Activated naive CD8-positive, alpha-beta T cell treated with anti-CD3 and anti-CD28 coated beads, Interleukin-2, amount 50 U/mL, for 16 hours (primary cell): ENCODE measurements at places on chromosomes 4 and X.

DNA sequence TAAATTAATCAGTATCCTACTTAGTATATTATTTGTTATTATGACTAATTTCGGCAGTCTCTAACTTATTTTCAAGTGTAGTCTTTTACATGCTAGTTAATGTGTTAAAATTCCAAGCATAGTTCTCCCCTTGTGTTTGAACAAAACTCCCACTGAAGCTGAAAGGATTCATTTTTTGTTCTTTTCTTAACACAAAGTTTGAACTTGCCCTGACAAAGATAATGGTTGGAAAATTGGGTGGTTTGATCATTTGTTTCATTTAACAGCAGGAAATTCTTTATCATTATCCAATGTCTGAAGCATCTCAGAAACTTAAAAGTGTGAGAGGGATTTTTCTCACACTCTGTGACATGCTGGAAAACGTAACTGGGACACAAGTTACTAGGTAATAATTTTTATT, 36.0 kb downstream of the INTU start:
- no peak for DNase-seq

GRCh38 chr4:41146196-41146595, 68.1 kb downstream of the APBB2 start:
- no peak for DNase-seq

DNA sequence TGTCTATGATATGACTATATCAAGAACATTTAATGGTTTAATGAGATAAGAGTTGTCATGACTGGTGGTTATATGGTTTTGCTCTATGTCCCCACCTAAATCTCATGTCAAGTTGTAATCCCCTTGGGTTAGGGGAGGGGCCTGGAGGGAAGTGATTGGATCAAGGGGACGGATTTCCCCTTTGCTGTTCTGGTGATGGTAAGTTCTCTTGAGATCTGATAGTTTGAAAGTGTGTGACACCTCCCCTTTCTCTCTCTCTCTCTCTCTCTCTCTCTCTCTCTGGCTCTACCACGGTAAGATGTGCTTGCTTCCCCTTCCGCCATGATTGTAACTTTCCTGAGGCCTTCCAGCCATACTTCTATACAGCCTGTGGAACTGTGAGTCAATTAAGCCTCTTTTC, 803.4 kb downstream of the TRIML1 start:
- DNase-seq: no peak

DNA sequence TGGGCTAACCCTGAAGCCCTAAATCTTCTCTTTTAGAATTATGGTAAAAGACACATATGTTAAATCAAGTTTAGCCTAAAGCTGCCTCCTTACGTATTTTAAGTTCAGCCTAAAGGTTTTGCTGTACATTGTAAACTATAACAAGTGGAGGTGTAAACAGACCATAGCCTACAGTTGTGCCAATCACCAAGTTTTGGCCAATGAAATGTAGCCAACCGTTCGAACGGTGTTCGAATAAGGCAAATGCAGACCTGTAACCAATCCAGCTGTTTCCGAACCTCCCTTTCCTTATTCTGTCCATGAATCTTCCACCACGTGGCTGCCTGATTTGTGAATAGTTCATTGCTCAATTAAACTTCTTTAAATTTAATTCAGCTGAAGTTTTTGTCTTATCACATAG, 52.1 kb upstream of the TBC1D9 start:
- DNase-seq: no peak

DNA sequence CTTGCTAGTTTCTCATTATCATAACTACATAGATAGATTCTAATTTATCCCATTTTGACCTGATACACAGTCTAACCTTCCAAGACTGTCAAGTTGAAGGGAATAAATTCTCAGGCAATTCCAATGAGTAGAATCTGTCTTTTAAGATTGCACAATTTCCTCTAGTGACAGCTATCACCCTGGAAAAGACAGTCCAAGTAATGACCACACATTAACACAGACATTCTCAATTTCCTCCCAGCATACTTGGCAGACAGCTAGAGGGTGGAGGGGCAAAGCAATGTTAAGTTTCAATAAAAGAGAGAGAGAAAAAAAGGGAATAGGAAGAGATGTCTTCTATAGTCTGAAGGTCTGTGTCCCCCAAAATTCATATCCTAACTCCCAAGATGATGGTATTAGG, 234.7 kb downstream of the LDB2 start:
- no peak for DNase-seq

DNA sequence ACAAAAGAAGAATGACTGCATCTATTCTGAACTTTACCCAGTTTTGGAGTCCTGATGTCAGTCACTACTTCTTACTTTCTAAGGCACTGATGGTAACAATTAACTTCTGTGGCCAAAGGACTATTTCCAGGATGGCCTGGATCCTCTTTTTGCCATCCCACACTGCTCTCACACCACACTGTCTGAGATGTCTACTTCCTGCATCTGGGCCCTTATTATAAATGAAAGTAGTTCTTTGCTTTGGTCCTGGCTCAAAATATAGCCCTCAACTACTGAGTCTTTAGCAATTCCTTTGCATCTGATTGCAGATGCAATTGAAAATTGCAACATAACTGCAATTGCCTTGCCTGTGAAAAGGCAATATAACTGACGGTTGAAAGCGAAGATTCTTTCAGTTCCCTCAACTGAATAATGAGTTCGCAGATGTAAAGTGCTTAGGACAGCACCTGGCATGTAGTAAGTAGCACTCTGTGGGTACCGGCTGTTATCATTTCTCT, 44.2 kb downstream of the COQ2 start:
- DNase-seq: no peak

- DNase-seq: no peak
Measured at GRCh38 chr4:121168446-121169281, 4.5 kb upstream of the TNIP3 start.

- no peak for DNase-seq
Measured at GRCh38 chrX:99663136-99663535, 746.9 kb downstream of the PCDH19 start.

GRCh38 chr4:90419124-90419711, 292.0 kb downstream of the CCSER1 start:
- DNase-seq: no peak

- DNase-seq: no peak
Measured at GRCh38 chr4:170652571-170652970, 562.8 kb upstream of the AADAT start.

GRCh38 chr4:184854673-184855072, 28.9 kb upstream of the ACSL1 start:
- no peak for DNase-seq

GRCh38 chrX:73850124-73851013, 287.4 kb downstream of the CHIC1 start:
- DNase-seq: no peak

GRCh38 chrX:104913348-104913747, 307.1 kb downstream of the TEX13A start:
- no peak for DNase-seq

GRCh38 chr4:150244600-150244999, 166.4 kb downstream of the DCLK2 start:
- DNase-seq: no peak

- DNase-seq: no peak
Measured at GRCh38 chr4:40205259-40206198, 8.7 kb downstream of the RHOH start.

GRCh38 chr4:159946983-159947615, 844.2 kb downstream of the RAPGEF2 start:
- no peak for DNase-seq

- DNase-seq: no peak
Measured at GRCh38 chrX:65241059-65241721, 264.9 kb upstream of the ZC4H2 start.

DNA sequence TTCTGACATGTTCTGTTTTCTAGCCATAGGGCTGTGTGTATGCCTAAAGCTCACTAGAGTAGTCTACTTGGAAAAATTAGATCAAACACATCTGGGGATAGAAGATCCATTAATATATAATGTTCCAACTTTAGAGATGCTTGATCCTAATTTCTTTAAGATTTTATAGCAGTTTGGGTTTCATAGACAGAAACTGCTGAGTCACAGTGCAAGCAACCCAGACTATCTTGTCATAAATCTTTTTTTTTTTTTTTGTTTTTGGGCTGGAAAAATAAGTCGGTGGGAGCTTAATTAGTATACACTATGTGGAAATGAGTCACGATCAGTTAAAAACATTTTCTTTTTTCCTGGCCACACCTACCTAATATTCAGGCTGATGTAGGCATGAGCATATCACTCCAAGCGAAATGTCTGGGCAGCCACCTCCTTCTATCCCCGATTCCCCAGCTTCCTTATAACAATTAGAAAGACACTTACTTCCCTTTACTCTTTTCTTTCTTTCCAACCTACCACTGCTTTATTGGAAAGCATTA, 58.2 kb upstream of the CASK start:
- DNase-seq: no peak

GRCh38 chr4:145719752-145720624, 40.0 kb downstream of the C4orf51 start:
- DNase-seq: no peak

- DNase-seq: no peak
Measured at GRCh38 chr4:33831442-33832066, 2412.8 kb downstream of the ARAP2 start.

GRCh38 chr4:855880-856224, 29.9 kb upstream of the CPLX1 start:
- DNase-seq: no peak

- no peak for DNase-seq
Measured at GRCh38 chrX:3295731-3296130, 50.7 kb downstream of the MXRA5 start.

DNA sequence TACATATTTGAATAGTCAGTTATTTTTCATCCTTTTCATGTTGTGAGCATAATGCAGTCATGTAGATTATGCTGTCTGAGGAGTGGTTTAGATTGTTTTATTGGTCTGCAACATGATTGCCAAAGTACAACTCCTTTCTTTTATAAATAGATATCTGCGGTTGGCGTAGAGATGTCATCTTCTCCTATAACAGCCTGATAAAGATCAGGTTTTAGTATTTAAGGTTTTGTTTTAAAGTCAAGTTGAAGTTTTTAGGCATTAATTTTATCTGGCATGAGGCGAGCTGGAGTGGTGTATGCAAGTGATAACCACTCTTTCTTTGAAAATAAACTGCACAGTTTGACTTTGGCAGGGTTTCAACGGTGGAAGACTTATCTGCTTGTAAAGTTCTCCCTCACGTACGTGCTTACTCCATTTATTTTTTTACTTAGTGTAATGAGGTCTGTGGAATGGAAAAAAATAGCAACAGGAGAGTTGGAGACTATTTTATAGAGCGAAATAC, 126.3 kb downstream of the FBXO8 start:
- DNase-seq: no peak

DNA sequence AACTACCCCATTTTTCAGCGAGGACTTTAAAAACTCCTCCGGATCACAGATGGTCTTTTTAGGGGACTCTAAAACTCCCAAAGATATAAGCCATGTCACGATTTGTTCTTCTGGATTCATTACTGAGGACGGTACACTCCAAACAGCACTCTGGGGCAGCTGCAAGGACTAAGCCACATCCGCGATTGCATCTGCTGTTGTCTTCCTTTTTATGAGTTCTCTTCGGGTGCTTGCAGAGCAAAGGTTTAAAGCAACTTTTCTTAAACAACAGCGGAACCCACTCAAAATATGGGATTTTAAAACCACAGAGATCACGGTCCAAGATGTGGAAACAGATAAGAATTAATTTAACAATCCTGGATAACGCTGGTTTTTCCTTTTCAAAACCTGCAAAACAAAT, at the start of gene ARHGEF6:
TSS of gene ARHGEF6 (minus strand) at position 170 of the 400 bp plus-strand sequence. CDS start at position 120, 50 bp downstream.
- no peak for DNase-seq

DNA sequence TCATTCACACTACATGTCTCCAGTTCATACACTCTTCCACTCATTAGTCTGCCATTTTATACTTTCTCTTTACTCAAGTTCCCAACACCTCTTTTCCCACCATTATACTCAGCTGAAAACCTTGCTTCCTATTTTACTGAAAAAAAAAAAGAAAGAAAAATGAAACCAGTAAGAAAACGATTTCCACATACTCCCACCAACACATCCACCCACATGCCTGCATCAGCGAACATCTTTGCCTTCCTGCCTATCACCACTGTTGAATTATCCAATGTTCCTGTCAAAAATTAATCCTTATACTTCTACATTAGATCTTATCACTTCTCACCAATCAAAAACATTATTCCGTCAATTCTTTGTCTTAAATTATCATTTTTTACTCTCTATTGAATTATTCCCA, 188.1 kb upstream of the FAM241A start:
- no peak for DNase-seq

- DNase-seq: no peak
Measured at GRCh38 chr4:41819621-41820020, 71.1 kb upstream of the PHOX2B start.

- peak; percentile 11 for DNase-seq
Measured at GRCh38 chrX:153662266-153662665, 11.3 kb downstream of the PNCK start.

DNA sequence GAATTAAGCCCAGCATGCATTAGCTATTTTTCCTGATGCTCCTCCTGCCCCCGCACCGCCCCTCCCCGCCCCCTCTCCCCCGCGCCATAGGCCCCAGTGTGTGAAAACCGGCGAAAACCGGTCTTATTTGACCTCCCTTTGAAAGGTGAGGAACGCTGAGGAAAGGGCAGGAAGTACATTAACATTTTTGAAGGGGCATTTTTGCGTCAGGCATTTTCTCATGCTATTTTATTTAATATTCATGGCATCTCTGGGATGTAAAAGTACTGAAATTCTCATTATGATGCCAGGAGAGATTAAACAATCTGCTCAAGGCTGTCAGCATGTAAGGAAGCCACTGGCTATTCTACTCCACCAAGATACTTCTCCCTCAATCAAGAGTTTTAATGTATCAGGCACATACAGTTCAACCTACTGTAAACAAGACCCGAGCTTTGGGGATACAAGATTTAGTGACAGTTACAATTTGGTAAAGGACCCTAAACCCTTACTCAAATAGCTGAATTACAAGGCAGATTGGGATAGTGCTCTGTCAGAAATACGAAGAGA, 1.2 kb upstream of the NMU start:
- DNase-seq: no peak

DNA sequence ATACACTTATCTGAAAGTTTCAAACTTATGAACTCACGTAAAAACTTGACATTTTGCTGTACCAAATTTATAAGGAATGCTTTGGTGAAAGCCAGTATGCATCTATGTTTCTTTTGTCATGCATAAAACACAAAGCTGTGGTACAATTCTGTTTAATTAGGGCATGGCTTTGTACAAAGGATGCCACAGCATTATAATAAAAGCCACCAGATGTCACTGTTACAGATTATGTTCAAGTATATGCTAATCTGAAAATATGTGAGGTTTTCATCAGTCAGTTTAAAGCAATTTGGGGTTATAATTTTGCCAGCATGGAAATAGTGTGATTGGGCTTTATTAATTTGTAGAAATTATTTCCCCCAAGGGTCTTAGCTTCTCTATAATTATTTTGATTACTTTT, 69.0 kb downstream of the ATOH1 start:
- DNase-seq: no peak

DNA sequence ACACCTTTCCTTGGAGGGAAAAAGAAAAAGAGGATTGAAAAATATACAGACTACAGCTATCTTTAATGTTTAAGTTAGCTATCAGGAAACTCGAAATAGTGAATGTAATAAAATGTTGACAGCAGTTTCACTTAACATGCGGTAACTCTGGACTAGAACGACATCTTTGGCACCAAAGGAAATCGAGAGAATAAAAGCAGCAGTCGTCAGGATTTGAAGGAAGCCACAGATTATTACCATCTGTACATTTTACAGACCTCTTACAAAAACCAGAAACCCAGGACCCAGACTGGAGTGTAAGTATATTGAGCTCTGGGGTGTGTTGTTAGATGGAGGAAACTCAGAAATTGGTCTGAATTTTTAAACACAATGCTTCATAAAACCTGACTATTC, 51.6 kb upstream of the STOX2 start:
- no peak for DNase-seq
